ENCODE measurements at places on chromosomes 6 and 20.

- DNase-seq: no peak
Measured at GRCh38 chr6:101181006-101181405, 212.5 kb upstream of the GRIK2 start.

GRCh38 chr6:26249957-26250697 is 114.9 kb upstream of the BTN3A2 start:
- no peak for DNase-seq

DNA sequence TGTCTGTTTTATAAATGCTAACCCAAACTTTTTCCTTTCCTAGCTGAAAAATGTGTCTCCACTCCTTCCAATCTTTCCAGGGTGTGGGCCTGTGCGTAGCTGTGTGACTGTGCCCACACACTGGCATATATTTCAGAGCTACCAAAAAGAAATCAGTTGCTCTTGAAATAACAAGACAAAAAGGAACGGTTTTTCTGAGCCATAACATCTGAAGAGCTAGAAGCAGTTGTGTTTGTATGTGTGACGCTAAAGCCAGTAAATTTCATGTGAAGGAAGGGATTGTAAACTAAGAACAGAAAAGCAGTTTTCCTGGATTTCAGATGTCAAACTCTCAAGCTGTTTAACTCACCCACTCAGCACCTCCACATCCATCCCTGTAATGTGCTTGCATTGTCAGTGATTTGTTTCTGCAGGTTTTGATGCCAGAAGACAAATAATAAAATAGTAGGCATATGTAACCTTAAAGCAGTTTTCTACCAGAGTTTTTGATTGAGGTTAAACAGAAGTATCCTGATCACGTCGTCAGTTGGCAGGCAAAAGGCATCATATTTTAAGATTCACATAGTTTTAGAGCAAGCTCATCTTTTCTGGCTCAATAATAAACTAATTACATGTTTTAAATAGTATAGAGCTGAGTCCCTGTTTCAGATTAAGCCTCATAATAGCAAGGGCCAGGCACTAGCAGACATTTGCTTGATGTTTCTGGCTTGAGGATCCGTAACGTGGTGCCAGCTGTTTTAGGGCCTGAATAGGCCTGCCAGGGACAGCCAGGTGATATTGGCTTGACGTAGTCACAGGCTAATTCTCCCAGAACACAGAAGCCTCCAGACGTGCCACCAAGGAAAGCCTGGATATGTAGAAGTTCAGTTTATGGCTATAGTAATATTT is 90.9 kb downstream of the FOXO3 start:
- DNase-seq: no peak

DNA sequence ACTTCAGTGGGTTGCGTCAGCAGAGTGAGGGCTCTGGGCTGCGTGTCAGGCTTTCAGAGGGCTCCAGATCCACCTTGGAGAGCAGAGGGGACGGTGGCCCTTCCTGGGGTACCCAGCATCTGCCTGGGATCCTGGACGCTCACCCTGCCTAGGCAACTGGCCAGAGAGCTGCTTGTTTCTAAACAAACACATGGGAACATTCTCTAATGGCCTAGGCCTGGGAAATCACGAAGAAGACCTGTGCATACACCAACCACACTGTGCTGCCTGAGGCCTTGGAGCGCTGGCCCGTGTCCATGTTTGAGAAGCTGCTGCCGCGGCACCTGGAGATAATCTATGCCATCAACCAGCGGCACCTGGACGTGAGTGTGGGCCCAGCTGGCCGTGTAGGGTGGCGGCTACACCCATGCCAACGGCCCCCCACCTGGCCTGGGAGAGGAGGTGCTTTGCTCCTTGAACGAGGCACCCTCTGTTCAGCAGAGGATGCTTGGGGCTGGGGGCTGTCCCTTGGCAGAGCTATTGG is 32.2 kb downstream of the PYGB start:
- DNase-seq: no peak

- no peak for DNase-seq
Measured at GRCh38 chr6:88983532-88983931, 20.1 kb upstream of the RNGTT start.

DNA sequence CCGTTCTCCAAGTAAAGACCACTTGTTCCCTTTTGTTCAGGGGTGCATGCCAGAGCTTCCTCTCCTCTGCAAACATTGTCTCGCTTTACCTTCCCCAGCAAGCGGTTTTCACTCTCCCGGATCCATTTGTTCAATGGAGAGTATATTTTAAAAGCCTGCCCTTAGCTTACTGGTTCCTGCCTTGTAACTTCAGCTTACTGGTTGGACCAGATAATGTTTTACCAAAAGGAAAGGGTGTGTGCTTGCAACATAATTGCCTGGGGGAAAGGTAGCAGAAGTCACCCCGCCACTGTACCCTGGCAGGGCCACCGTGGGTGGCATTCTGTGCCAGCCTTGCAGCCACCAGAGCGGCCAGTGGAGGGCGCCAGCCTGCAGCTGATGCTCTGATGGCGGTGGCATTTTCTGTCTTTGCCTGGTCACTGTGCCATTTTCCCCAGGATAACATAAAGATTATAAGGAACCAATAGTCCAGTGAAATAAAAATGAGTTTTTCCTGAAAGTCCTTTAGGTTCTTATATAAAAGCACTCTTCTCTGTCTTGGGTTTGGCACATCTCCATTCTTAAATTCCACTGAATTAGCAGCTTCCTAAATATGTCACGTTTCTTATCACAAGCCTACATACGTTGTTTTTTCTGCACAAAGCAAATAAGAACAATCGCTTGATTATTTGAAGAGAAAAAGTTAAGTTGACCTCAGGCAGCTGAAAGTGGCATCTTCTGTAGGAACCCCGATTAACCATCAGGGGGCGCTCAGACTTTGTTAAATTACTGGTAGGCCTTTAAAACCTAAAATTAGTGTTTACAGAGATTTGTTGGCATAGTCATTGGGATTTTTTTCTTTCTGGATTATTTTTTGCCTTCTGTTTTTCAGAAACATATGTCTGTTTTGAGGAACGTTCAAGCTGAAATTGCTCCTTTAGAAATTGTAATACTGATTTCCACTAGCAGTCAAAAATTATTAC is 67.4 kb upstream of the XRN2 start:
- peak; percentile 7 for DNase-seq

DNA sequence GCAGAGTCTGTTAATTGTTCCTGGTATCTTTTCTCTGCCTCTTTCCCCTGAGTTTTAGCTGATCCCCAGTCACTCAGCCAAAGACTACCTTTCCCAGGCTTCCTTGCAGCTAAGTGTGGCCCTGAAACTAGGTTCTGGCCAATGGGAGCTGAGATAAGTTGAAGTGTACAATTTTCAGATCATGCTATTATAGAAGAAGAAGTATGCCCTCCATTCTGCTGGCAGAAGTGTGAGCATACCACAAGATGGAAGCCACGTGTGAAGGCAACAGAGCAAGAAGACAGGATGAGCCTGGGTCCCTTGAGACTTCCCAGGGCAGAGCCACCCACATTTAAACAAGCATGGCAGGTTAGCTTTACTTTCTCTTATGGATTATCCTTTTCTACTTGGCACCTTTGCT is 273.2 kb downstream of the HIVEP2 start:
- no peak for DNase-seq

Measured in NCI-H524 treated with DMSO at 0.1 percent for 48 hours (cell line).